NCI-H460 (cell line): ENCODE measurements at places on chromosomes 3 and 15. TPM values are rescaled to one million over a fixed set of nuclear protein-coding genes. Genes with fewer than 3 reads are reported as not detected.
A peak's percentile ranks its signal among the peaks of the same experiment; 100 is the strongest.

The IREB2 gene
- 31.6 and 32.4 TPM in 2 replicates for total RNA-seq

DNA sequence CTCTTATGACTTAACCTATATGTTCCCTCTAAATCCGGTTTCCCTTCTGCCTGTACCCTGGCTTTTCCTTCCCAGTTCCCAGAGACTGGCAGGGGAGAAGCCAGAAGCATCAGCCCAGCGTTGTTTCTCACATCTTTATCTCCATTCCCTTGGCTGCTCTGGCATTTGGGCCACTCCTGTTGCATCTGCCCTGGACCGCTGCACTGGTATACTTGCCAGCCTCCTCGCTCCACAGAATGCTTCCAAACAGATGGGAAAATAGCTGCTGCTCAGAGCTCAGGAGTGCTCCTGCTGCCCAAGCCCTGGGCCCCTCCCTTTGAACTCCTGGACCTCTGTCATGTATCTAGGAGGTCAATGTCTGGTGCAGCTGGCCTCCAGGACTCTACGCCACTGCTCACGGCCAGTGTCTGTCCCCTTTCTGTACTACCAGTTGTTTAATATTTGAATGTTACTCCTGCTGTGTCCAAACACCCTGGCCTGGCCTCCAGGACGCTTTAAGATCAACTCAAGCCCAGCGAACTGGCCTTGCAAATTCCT, 6.8 kb downstream of the SPINT1 start:
- DNase-seq = no peak

GRCh38 chr3:34107669-34108068, 309.2 kb downstream of the PDCD6IP start:
- no peak for DNase-seq

GRCh38 chr15:33080006-33080405, 114.5 kb downstream of the FMN1 start:
- DNase-seq = no peak

The PLSCR5 gene
- total RNA-seq = not detected in 2 replicates

The NDN gene
- total RNA-seq = 1.0 and 2.1 TPM in 2 replicates

The NIT2 gene
- total RNA-seq = 59.5 and 61.9 TPM in 2 replicates

The CTSH gene
- 2.4 and 2.5 TPM in 2 replicates for total RNA-seq

DNA sequence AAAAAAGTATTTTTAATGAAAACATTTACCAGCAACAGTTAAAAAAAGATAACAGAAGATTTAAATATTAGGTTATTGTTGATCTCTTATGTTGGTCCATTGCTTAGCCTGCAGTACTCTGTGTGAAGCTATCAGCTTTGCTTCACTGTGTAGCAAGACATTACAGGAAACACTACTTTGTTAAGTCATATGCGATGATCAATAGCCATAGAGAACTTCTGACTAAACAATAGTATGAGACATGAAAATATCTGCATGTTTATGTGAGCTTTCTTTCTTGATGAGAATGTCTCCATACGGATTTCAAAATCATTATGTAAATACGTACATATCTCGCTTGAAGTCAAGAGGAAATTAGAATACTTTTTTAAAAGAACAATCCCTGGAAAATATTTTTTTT, 27.0 kb upstream of the CAPN3 start:
- DNase-seq = no peak

- no peak for DNase-seq
Observed at GRCh38 chr15:45991863-45992262, 357.0 kb downstream of the SQOR start.

GRCh38 chr3:53646723-53647122, 152.3 kb downstream of the CACNA1D start:
- no peak for DNase-seq

DNA sequence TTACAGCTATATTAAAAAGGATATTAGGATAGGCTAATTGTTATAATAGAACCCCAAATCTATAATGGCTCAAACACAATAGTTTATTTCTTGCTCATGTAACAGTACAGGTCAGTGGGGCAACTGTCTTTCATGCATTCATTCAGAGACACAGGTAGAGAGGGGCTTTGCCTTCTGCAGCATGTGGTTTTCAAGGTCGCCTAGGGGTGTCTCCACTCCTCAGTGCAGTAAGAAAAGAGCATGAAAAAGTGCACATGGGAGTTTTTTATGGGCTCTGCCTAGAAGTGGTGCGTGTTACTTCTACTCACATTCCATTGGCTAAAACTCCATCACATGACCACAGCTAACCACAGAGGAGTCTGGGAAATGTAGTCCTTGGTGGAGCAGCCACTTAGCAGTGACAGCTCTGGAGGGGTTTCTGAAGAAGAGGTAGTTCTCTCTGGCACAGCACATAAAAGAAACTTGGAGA, 1.8 kb downstream of the ZBTB38 start:
- peak; percentile 89 for DNase-seq

GRCh38 chr15:73839699-73840377, 33.5 kb upstream of the TBC1D21 start:
- DNase-seq = no peak

- DNase-seq = no peak
Observed at GRCh38 chr3:11385891-11386290, 113.7 kb downstream of the ATG7 start.

- DNase-seq = no peak
Observed at GRCh38 chr15:36671017-36671416, 91.6 kb downstream of the CDIN1 start.

- no peak for DNase-seq
Observed at GRCh38 chr3:45486926-45487325, 98.5 kb downstream of the LARS2 start.

The SNTN gene
- not detected in 2 replicates for total RNA-seq

The KCNMB2 gene
- 0.12 and 0.50 TPM in 2 replicates for total RNA-seq

GRCh38 chr3:195838714-195839113, 27.0 kb upstream of the MUC4 start:
- no peak for DNase-seq

- DNase-seq = no peak
Observed at GRCh38 chr3:129606636-129607390, at the start of gene PLXND1. Gene PLXND1 (minus strand): TSS chr3:129606676. CDS start chr3:129606639, 37 bp downstream.

DNA sequence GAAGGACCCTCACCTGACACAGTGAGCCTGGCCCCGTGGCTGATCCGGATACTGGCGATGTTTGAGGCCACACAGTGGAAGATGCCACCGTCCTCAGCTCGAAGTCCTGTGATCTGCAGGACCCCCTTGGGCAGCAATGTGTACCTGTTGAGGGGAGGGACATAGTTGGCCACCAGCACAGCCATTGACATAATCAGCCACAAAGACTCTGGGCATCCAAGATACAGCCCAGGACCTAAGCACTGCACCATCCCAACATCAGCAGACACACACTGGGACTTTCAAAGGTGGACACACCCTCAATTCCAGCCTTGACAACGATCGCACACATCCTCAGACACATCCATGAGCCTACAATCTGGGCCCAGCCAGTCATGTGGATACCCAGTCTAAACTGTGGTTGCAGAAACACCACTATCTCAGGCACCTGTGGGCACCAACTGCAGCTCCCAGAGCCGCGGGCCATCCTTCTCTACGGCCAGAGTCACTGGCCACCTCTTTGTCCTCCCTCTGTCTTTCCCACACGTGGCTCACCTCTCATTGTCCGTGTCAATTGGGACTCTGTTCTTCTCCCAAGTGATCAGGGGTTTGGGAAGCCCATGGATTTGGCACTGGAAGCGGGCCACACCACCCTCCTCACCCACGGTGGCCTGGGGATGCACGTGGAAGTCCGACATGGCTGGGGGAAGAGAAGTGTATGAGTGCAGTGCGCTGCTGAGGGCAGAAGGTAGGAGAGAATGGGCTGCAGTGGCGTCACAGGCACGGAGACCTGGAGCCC, 31.0 kb downstream of the RNU5B-1 start:
- no peak for DNase-seq

DNA sequence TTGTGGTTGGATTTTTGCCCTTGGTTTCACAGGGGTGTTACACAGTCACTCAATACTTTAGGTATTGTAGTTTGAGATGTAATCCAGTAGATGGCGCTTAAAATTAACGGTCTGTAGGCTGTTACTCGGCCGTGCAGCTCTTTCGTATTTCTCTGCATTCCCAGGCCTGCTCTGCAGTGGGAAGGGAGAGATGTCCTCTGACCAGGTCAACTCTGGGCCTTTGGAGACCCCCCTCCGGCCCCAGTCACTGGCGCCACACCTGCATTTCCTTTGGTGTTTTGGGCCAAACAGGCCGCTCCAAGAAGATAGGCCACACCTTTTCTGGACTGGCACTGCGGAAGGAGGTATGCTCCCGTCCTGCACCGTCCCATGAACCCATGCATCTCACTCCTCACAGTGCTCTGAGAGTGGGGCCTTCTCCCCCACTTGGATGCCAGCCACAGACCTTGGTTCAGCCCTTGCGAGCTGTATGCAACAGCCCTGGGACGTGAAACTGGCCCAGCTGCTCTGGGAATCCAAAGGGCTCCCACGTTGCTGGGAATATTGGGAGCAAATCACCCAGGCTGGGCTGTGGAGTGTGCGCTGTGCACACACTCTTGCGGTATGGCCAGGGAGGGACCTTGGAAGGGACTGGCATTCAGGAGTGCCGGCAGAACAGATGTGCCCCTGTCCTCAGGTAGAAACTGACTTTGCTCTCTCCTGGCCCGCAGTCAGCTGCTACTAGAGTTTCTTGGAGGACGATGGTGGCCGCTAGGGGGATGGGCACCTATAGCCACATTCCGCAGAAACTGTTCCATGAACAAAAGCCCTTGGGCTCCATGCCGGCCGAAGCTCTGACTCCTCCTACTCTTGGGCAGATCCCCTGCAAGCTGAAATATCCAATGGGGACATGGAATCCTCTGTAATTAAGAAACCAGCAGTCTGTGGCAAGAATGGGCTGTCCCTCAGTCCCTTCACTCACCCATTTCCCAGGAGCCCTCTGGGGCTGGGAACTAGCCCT, 410.5 kb upstream of the CADM2 start:
- DNase-seq = peak; percentile 29

DNA sequence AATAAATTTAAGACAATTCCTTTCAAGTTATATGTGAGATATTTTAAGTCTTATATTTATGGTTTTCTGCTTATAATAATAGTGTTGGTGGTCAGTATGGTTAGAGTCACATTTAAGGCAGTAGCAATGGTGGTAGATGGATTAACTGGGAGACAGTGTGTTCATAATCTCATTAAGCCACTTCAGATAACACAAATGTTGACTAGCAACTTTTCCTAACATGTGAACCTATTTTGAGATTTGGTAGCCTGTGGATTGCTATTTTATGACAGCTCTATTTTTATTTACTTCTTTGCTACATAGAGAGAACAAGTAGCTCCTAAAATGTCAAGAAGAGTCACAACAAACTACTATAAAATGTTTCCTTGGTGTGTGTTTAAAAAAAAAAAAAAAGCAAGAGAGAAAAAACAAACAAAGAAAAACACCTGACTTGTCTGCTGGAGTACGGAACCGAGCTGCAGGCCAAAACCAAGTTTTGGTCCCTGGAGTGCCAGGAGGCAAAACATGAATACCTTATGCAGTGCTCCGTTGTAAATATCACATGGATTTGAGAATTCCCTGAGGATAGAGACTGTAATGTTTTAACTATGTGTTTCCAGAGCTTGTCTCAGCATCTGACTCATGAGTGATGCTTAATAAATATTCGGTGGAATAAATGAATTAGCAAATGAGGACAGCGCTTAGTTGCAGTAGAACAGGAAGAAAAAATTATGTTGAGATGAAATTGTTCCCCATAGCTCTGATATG, 457.1 kb upstream of the ROBO2 start:
- no peak for DNase-seq

The RARB gene
- total RNA-seq = 5.0 and 7.1 TPM in 2 replicates

DNA sequence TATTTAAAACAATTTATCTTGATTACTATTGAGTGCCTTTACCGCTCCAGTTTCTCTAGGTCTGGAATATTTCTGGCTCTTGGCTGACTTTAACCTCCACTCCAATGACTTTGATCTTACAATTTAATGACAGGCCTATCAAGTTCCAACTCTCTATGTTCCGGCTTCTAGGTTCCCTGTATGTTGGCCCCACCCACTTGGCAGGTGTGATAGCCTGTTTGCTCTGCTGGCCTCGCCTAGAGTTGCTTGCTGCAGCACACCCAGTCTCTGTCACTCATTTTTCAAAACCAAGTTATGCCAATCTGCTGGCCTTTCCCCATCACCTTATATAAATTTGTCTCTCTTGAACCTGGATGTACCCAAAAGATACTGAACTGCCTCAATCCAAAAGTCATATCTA, 428.0 kb downstream of the ROBO1 start:
- DNase-seq = no peak

DNA sequence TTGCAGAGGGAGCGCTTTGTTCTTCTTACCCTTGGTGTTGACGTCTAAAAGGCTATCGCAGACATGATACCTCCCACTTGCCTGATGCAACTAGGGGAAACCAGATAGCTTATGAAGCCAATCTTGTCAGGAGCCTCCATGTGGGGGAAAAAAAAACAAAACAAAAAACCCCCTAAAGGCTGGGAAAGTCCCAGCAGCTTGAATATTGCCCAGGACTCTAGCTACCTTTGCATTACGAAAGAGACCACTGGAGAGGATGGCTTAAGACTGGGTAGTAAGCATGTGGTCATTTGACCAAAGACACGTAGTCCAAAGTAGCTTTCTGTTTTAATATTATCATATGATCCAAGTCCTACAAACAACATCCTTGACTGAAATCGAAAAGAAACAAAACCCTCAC, 120.7 kb upstream of the WNT5A start:
- DNase-seq = no peak

The TEX55 gene
- not detected in 2 replicates for total RNA-seq

- peak; percentile 79 for DNase-seq
Observed at GRCh38 chr15:52256366-52256765, 39.2 kb downstream of the MYO5C start.

DNA sequence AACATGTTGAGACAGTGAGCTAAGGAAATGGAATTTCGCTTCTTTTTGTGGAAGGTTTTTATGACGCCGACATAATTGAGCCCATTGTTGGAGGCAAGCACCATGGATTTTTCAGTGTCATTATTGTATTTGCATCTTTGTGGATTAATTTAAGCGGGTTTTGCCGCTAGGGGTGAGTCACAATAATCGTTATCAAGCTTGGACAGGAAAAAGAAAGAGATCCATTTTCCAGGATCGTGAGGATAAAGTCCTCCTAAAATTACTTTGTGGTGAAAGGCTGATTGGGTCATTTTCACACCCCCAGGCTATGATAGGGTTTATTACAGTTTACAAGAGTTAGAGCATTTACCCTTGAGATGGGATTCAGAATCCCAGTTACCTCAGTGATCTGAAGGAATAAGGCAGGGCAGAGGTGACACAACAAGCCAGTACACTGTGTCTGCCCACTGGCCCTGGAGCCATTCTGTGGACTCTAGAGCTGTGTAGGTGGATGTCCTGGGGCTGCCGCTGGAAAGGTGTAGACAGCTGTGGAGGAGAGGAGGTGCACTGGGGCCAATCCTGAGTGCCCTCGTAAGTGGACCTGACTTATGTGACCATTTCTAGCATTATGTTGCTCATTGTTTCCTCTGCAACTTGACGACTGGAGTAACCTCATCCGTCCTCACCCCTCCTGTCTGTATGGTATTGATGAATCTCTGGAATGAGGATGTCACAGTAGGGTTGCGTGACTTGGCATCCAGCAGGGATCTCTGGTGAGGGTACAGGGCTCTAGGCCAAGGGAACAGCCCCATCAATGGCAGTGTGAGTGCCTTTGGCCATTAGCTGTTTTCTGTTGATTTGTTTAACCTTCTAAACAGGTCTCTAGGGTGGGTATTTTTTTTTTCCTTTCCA, 370.1 kb downstream of the LRTM1 start:
- DNase-seq = peak; percentile 76

The EAF2 gene
- 1.7 and 2.3 TPM in 2 replicates for total RNA-seq
